ENCODE measurements at places on chromosomes 6 and 20.

DNA sequence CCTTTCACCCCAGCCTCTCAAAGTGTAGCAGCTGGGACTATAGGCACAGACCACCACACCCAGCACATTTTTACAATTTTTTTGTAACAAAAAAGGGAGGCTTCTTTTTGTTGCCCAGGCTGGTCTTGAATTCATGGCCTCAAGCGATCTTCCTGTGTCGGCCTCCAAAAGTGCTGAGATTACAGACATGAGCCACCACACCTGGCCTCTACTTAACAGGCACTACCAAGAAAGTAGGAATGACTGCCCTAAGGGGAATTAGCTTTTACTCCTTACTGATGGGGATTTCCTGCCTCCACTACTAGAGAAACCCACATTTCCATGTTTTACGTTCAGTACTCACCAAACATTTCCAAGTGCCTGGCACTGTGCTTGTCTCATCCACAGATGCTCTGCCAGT, 109.6 kb downstream of the CARMIL1 start:
- no peak for DNase-seq

DNA sequence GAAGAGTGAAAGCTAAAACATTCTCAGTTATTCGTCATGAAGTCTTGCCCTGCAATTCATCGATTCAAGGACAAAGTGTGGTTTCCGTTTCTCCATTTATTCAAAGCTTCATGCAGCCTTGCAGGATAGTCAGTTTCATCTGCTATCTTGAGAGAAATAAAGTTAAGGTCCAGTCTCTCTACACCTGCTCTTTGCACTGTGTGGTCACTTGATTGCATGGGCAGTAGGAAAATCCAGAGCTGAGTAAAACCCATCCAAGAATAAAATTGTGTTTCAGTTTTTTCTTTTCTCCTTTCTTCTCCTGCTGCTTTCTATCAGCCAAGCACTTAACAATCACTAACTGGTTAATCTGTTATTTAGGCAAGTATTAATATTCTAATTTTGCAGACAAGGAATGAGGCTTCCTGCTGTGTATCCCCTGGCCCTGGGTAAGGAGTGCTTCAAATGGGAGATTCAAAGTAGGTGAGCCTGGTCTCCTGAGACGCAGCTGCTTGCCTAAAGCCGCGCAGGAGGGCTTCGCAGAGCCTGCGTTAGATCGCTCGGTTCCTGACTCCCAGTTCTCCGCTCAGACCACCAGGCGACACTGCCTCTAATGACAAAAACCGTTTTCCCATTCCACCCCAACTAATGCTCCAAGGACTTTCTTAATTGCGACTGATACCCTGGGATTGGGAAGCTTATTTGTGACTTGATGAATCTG, 808.3 kb downstream of the TFAP2A start:
- no peak for DNase-seq

- DNase-seq: no peak
Measured at GRCh38 chr6:152386131-152386530, 251.0 kb downstream of the SYNE1 start.

DNA sequence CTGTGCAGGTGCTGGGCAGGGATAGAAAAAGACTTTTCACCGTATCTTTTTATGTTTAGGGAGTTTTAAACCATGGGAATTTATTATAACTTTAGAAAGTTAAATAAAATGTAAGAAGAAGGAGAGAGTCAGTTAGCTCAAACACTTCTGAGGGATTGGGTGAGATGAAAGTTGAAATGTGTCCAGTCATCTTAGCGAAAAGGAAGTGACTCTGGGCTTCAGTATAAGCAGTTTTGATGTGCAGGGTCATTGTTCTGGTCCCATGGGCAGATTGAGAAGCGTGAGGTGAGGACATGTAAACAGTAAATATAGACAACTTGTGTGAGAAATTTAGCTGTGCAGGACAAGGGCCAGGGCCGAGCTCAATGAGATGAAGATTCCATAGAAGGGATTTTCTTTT, 66.9 kb downstream of the TOX2 start:
- no peak for DNase-seq

DNA sequence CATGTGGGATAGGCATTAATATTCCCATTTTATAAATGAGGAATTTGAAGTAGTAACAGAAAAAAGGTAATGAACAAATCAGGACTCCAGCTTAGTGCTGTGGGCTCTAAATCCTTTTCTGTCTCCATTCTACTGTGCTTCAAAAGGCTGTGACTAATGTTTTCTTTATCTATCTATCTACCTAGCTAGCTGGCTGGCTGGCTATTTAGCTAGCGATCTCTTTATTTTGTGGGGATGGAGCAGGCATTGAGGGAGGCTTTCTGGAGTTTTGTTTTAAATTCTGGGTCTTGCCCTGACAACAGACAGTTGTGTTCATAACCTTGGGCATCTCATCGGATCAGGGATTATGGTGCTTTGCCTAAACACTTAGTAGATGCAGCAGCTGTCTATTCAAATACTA, 139.2 kb downstream of the SOX4 start:
- DNase-seq: no peak
